Cortex of kidney (tissue), 1 donor: ENCODE measurements at places on chromosomes 3 and 15.

DNA sequence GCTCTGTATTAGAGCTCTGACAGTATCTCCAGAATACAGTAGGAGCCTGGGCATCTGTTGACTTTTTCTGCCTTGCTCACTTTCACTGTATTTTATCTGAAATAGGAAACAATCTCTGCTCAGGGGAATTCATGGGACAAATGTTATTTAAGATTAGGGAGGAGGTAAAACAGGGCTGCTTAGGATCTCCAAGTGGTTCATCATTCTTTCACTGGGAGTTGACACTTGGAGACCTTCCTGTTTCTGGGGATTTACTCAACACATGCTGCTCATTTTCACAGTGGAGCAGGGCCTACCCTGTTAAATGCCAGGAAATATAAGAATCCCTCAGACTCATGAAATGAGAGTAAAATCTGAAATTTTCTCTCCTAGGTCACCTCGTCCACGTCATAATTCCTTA, 185.5 kb downstream of the GAP43 start:
- no peak for DNase-seq

GRCh38 chr15:43828061-43828657, 1.4 kb downstream of the WDR76 start:
- DNase-seq, result no peak

DNA sequence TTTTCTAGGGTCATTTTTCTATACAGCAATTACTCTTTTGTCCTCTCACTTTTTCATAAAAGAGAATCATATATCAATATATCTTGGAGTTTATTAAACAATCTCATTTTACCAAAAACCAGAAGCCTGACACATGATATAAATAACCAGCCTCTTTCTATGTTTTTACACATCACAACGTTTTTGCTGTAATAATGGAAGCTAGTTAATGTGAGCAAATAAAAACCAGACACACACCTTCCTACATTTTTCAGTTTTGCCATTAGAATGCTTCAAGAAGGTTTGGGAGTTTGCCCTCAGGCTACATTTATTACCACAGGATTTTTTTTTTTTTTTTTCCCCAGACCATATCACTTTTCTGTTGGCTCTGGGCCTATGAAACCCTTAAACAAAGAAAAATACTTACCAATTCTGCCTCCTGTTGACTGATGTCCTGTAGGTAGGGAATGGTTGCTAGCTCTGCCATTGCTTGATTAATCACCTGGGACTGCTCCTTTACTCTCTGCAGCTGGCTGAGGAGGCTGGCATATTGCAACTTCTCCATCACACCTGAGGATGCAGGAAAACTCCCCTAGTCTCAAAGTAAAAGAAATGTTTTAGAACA, 165.5 kb downstream of the ECT2 start:
- no peak for DNase-seq

- no peak for DNase-seq
Observed at GRCh38 chr3:170037463-170038433, at the start of gene GPR160. Gene GPR160, plus strand, starts transcription at chr3:170037995. Its CDS starts 45,978 bp downstream, at chr3:170083973.

GRCh38 chr15:76994971-76995945, at the start of gene PSTPIP1:
Gene PSTPIP1, plus strand, starts transcription at chr15:76995126. Its CDS starts 448 bp downstream, at chr15:76995574.
- no peak for DNase-seq

- no peak for DNase-seq
Observed at GRCh38 chr3:132554437-132554836, 42.6 kb upstream of the ACKR4 start.

GRCh38 chr3:99765042-99765942, 52.4 kb upstream of the CMSS1 start:
- no peak for DNase-seq

DNA sequence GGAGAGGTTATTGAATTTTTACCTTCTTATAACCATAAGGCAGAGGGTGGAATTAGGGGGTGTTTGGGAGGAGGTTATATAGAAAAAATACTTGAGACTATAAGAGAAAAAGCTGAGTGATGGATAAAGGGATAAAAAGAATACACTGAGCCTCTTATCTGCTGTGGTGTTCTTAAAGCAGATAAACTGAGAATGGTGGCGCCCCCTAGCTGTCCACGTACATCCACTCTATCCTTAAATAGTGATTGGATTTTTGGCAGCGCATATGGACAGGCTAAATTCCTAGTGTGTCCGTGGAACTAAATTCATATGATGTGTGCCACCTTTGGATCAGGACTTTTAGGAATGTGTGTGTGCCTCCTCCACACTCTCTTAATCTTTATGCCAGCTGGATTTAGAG, 121.1 kb downstream of the OXSM start:
- no peak for DNase-seq

DNA sequence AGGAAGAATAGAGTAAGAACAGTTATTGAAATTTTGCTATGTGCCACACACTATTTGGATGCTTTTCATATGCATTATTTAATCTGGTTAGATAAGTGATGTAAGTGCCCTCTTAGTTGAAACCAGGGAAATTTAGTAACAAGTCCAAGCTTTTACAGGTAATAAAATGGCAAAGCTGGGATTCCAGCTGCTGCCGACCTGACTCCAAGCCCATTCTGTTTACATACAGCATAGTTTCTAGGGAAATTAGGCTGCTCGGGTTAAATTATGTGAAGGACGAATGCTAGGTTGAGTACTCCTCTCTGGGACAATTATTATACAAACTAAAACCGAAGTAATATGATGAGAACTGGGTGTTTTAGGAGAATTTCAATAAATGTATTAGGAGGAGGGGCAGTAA, 38.7 kb upstream of the FAH start:
- DNase-seq, result no peak

DNA sequence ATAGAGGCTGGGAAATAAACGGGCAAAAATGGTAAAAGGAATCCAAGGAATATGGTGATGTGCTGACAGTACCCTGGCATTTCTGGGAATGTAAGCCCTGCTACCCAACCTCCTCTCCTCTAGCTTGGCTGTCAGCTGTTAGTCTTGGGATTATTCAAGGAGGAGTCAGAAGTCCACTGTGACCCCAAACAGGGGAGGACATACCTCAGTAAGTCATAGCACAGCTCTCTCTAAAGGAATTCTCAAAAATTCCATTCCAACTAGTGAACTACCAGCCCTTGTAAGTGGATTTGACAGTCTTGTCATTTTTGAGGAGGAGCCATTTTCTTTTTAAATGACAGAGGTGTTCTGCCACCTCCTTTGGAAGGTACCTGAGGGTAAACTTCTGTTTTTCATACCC, 207.5 kb downstream of the PDCD6IP start:
- DNase-seq, result no peak

DNA sequence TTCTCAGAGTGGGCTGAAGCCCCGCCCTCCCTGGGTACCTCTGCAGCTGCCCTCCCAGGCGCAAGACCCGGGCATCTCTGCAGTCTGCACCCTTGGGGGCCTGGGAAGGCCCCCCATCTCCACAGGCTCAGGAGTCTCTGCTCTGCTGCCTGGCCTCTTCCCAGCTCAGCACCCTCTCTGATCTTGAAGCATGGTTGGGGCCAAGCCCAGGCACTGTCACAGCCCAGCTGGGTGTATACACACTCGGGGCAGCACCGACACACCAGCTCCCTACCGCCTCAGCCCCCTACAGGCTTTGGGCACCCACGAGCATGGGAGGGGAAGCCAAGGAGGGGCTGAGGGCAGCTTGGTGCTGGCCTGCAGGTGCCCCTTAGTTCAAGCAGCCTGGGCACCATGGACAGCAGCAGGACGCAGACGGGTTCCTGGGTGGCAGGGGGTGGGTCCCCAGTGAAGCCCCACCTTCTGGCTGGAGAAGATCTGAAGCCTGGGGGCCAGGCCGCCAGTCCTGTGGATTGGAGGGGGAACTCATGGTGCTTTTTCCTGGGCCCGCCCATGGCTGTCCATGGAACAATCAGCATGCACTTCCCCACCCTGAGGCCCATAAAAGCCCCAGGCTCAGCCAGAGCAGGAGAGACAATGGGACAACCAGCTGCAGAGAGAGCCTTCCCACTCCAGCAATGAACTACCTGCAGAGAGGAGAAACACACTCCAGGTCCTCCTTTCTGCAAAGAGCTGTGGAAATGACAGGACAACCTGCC, 170.6 kb downstream of the TJP1 start:
- no peak for DNase-seq

DNA sequence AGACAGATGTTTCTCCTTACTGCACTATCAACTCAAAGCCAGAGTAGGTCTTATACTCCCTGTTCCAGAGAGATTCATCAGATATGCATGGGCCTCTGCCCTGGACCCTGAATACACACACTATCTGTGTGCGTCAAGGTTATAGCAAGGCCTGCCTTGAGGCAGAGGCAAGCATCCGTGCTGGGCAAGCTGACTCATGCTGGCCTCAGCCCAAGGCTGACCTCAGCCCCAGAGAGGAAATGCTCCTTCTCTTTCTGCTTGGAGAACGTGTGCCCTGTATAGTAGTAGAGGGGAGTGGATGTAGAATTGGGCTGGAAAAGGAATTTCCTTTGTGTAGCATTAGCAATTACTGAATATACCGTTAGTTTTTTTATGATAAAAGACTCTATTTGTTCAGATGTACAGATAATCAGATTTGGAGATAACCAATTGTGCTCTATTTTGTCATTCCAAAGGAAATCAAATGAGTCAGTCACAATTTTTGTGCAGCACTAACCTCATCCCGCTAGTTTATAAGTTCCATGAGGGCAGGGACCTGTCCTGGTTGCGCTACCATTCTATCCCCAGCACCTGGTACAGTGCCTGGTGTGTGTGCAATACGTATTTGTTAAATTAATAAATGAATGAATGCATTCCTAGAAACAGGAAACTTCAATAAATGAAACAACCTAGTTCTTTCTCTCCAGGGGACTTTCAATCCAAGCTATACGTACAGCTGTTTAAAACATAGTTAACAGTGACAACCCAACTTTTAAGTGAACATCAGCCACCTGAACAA, 13.3 kb upstream of the PAQR9 start:
- DNase-seq, result no peak

GRCh38 chr15:62059816-62060112, 483 bp downstream of the VPS13C start:
- no peak for DNase-seq

GRCh38 chr3:131797776-131798175, 237.0 kb downstream of the CPNE4 start:
- no peak for DNase-seq

GRCh38 chr15:63110428-63111026, 11.1 kb upstream of the LACTB start:
- no peak for DNase-seq

GRCh38 chr3:175274056-175274455, 414.9 kb downstream of the NAALADL2 start:
- no peak for DNase-seq

GRCh38 chr3:156253150-156253549, 132.8 kb downstream of the KCNAB1 start:
- DNase-seq, result no peak
